AG04450 (cell line): ENCODE measurements at places on chromosomes 3 and 15.
A peak's percentile ranks its signal among the peaks of the same experiment; 100 is the strongest.

- no peak for DNase-seq
Measured at GRCh38 chr3:79846148-79846933, 78.5 kb upstream of the ROBO1 start.

DNA sequence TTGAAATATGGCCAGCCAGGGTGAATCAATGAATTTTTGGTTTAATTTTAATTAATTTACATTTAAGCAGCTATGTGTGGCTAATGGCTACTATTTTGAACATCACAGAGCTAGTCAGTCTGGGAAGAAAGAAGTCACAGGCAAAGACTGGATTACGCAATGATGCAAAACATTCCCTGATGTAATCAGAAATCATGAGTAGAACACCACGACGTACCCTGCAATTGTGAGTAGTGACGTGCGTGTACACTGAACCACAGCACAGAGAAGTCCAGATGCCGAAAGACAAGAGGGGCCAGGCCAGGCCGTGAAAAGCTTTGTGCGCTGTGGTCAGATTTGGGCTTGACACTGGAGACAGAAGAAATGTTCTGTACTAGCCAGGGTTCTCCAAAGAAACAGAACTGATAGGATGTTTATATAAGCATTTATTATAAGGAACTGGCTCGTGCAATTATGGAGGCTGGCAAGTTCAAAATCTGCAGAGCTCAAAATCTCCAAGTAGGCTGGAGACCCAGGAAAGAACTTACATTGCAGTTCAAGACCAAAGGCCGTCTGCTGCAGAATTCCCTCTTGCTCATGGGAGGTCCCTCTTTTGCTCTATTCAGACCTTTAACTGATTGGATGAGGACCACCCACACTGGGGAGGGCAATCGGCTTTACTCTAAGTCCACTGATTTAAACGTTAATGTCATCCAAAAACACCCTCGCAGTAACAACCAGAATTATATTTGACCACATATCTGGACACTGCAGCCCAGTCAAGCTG, 44.6 kb downstream of the SH3BP5 start:
- peak; percentile 49 for DNase-seq

DNA sequence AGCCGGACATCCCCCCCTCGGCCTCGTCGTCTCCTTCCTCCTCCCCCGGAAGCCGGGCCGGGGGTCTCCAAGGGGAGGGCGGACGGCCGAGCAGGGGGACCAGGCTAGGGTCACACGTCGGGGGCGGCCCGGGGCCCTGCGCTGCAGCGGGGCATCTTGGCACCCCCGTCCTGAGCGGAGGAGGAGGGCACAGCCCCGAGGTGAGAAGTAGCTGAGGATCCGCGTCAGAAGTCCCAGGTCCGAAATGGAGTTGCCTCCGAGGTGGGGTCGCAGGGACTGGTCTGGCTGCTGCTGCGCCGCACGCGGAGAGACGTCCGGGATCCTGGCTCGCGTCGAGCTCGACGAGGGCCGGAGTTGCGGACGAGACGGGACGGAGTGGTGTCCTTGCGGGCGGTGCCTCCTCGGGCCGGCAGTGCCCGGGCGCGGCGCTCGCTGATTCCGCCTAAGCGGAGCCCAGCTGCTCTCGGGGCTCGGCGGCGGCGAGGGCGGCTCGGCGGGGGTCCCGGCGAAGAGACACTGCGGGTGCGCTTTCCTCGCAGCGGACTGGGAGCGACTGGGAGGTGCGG, at the start of gene ADCY5:
Gene ADCY5 (minus strand): TSS at position 555 of the 566 bp plus-strand sequence. CDS start 545 bp downstream, at position 10.
- no peak for DNase-seq

GRCh38 chr3:7282988-7283387, 422.1 kb downstream of the GRM7 start:
- DNase-seq, result no peak

DNA sequence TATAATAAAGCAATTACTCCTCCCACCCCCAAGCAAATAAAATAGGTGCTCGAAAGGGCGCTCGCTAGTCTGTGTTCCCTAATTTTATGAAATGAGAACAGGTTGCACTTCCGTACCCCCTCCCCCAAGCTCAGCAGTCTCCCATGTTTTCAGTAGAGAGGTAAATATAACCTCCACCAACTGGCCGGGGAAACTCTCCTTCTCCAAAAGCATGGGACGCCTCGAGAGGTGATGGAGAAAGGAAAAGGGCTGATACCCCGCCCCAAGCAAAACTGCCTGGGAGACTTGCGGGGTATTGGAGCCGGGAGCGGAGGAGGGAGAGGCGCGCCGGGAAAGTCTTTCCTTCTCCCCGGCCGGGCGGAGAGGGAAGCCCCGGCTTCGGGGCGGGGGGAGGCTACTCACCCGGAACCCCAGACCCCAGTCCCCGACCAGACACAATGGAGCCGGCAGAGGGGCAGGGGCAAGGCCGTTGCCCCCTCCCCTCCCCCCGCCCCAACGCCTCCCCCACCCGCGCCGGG, 605 bp downstream of the DCUN1D1 start:
- no peak for DNase-seq

GRCh38 chr3:112757197-112757596, 89.5 kb downstream of the CD200R1L start:
- DNase-seq, result no peak

DNA sequence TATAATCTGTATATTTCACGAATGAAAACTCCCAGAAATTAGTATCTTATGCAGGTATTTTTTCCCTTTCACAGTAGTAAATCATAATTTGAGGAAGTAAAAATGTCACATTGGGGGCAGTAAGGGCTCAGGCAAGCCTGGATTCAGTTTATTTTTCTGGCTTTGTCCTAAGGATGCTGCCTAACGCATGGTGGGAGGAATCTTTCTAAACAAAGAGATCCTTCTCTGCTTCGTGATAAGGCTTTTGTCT, 35.7 kb downstream of the DNASE1L3 start:
- no peak for DNase-seq

GRCh38 chr15:85397926-85398325, 17.5 kb downstream of the AKAP13 start:
- DNase-seq, result no peak

- no peak for DNase-seq
Measured at GRCh38 chr3:18420555-18420954, 4.6 kb downstream of the SATB1 start.

GRCh38 chr15:44264148-44264547, 24.4 kb upstream of the GOLM2 start:
- DNase-seq, result no peak

DNA sequence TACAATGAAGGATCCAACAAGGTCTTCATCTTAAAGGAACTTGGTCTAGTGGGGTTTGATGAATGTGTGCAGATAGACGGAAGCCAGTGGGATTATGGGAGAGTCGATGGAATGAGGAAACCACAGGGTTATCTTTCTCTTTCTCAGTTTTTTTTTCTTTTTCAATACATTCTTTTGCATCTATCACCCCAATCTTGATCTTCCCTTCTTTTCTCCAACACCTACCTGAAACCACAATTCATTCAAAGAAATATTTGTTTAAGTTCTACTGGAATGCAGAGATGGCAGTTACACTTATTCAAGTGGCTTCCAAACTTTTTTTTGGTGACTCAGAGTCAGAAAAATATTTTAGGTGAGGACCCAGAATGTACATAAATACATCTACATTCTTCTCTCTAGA, 1.7 kb downstream of the TMEM212 start:
- DNase-seq, result no peak

GRCh38 chr15:57728436-57728835, 21.9 kb downstream of the POLR2M start:
- DNase-seq, result no peak

- no peak for DNase-seq
Measured at GRCh38 chr3:184691397-184692231, 20.2 kb downstream of the MAGEF1 start.

- DNase-seq, result no peak
Measured at GRCh38 chr3:128459461-128459820, 7.2 kb downstream of the DNAJB8 start.

DNA sequence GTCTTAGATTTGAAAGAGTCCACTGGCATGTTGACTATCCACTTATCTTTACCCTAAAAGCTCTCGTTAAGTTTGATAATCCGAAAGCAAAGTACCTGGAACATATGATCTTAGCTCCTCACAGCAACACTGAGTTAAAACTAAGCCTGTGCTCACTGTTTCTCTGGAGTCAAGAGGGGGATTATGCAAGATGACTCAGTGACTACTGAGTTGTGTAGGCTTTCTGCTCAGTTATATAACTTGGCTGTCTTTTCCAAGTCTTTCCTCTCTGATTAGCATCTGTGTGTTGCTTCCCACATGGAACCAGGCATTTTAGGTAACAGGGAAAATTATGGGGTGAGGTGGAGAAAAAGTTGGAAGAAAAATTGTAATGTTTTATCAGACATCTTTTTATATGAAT, 31.2 kb upstream of the MYO5C start:
- DNase-seq, result no peak

DNA sequence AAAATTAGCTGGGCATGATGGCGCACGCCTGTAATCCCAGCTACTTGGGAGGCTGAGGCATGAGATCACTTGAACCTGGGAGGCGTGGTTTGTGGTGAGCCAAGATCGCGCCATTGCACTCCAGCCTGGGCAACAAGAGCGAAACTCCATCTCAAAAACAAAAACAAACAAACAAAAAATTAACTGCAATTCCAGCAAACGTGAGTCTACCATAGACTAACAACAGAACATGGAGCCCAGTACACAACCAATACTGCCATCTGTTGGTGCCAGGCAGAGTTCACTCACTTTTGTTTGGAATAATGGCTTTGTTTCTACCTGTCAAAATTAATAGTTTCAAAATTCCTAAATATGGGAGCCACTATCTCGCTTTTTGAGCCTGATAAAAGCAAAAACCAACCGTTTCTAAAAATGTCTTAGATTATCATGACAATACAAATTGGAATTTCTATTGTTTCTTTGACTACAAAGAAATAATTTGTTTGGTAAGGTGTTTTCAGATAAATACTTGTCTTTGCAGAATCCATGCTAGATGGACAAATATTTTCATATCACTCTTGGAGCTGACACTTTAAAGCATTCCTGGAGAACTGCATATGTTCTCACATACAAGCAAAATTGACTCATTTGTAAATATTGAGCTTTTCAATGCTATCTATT, 45.0 kb downstream of the GPR176 start:
- no peak for DNase-seq

DNA sequence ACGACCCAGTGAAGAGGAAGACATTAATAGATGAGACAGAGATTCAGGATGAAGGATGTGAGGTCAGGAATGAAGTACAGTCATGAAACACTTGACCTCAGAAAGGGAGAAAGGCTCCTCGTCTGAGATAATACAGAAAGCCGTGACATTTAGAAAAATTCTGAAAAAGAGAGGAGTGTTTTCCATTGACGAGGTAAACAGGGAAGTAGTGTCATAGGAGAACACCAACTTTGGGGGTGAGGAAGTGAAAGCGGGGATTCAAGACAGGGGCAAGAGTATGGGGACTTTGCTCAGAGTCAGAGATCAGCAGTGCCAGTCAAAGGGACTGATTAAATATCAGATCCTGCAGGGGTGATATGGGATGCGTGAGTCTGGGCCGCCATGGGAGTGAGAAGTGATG, 160.9 kb downstream of the PLCL2 start:
- DNase-seq, result no peak

- peak; percentile 70 for DNase-seq
Measured at GRCh38 chr3:159824333-159824732, 164.3 kb upstream of the IL12A start.

GRCh38 chr3:29280404-29281093, at the start of gene RBMS3:
TSS of gene RBMS3 (plus strand) at chr3:29281071.
- DNase-seq, result peak; percentile 91

DNA sequence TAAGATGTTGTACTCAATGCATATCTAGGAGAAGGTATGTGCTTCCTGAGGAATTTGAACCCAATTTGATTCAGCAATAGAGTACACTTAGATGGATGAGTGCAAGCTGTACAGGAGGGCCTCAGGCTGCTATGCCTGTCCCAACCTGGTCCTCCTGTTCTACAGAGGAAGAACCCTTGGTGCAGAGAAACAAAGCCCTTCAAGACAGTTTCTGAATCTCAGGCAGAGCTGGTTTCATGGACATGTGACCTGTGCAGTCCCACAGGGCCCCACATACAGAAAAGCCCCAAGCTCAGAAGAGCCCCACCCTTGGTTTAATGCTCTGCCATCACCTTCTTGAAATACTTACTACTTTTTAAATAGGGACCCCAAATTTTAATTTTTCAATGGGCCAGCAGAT, 15.3 kb downstream of the FOXP1 start:
- no peak for DNase-seq

DNA sequence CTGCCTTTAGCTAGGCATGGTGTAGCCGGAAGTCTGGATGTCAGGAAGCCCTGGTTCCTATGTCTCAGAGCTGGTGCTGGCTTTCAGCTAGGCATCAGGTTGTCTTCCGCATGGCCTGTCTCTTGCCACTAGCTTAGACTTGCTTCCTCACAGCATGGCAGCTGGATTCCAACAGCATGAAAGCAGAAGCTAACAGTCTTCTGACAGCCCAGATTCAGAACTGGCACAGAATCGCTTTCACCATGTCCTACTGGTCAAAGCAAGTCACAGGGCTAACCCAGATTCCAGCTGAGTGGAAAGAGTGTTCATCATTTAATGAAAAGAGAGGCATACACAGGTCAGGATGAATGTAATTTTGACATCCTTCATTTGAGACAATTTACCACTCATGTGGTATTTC, 1050.5 kb downstream of the ROBO2 start:
- no peak for DNase-seq

DNA sequence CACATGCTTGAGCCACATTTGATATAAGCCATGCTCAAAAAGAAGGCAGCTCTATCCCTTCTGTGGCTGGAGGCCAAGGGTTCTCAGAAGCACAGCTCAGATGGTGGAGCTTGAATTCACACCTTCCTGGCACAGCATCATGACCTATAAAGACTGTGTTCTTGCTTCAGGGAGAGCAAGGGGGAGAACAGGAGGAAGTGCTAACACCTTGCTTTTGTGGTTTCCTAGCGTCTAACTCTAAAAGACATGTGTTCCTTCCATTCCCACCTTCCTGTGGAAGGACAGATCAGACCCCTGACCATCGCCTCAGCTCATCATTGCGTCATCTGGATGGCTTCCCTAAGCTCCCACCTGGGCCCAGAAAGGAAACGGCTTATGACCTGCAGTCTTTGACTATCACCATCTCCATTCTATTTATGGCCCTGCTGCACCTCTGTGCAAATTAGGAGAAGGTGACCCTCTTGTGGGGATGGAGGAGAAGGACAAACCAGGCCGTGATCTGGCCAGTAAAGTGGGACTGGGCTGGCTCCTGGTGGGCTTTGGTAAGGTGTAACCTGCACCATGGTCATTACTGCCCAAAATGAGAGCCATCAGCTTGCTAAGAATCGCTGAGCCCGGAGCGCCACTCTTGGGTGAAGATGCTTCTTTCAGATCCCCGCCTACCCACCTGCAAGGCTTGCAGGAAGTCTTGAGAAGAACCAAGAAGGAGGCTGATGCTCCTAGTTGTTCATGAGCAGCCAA, 128.5 kb downstream of the SERPINI1 start:
- no peak for DNase-seq

GRCh38 chr15:97502038-97502437, 458.5 kb upstream of the ARRDC4 start:
- DNase-seq, result no peak

GRCh38 chr3:194730365-194730764, 44.7 kb downstream of the FAM43A start:
- DNase-seq, result no peak

DNA sequence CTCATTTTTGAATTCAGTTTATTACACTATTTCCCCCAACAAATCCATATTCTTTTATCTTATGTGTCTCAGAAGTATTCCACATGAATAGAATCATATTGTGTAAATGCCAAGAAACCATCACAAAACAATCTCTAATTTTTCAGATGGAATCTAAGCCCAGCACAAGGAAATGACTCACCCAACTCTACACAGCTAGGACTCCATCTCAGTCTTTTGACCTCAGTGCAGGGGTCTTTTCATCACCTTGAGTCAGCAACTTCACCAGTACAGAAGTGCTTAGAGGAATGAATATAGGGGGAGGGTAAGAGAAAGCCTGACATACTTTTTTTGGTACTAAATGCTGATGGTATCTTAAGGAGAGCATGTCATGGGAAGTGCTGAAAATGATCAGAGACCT, 169.3 kb upstream of the LRRN1 start:
- DNase-seq, result no peak
